ENCODE measurements at places on chromosomes 6 and 20. TPM values are rescaled to one million over a fixed set of nuclear protein-coding genes. Genes with fewer than 3 reads are reported as not detected.

The SLC35F1 gene
- polyA plus RNA-seq: 0.28 TPM

The PRDM13 gene
- polyA plus RNA-seq: not detected

The DACT2 gene
- 4.8 TPM for polyA plus RNA-seq

The OTOR gene
- not detected for polyA plus RNA-seq

The BCL2L1 gene
- polyA plus RNA-seq: 132 TPM

The OR2H2 gene
- not detected for polyA plus RNA-seq

The TSPO2 gene
- 0.88 TPM for polyA plus RNA-seq

The COL21A1 gene
- polyA plus RNA-seq: 1.6 TPM

The ATP6V1G2 gene
- polyA plus RNA-seq: 6.0 TPM

The PPP1R14C gene
- 6.5 TPM for polyA plus RNA-seq

GRCh38 chr6:133764008-133764753 lies 124.7 kb upstream of the TCF21 start:
- no peak for DNase-seq

DNA sequence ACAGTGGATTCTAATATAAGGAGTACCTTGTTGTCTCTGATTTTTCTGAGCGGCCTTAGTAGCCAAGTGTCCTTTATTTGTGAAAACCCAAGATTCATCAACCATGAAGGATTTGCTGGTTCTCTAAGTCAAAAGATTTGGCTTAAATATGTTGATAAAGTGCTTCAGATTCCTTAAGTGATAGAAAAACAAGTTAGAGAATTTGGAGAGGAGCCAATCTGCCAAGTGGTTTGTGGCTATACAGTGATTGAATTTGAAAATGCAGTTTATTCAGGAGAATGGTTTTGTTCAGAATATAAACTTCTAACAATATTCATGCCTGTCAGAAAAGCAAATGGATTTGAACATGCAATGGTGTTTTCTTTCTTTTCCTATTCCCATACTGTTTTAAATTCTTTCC lies 54.8 kb downstream of the CAP2 start:
- no peak for DNase-seq

- DNase-seq: peak; percentile 45
These were observed 3.9 kb downstream of the HEY2 start for GRCh38 chr6:125753218-125753936.

DNA sequence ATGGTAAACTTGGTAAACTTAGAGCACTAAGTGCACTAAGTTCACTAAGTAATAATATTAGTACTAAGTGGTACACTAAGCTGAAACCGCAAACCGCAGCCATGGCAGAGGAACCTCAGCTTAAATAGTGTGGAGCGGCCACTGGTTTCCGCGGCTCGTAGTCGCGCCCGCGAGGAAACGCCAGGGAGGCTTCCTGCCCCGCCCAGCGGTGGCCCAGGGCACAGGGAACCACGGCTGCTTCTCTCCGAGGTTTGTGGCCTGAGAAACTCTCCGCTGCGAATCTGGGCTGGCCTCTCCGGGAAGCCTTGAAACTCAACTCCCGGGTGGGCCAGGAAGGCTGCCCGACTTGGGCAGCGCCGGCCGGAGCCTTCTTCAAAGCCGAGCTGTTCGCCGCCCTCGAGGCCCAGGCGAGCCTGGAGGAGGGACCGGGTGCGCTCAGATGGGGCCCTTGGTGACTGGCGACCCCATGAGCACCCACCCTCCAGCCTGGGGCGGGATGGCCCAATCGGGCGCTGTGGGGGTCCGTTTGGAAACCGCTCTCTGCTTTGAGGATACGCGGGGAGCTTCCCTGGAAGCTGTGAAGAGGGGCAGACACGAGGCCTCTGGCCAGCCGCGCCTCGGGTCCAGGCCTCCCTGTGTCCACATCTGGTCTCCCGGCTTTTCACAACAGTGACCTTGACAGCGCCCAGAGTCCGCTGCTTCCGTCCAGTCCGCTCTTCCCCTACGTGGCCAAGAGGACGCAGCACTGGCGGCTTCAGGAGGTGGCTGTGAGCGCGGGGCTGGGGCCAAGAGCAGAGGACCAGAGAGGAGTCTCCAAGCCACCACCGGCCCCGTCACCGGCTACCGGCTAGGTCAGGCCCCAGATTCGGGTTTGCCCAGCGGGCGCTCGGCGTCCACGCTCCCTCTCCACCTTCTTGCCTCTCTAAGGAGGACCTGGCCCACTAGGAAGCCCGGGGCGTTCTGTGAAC lies 25.4 kb upstream of the HLA-E start:
- peak; percentile 50 for DNase-seq

GRCh38 chr6:132736239-132736638 lies 21.5 kb downstream of the VNN2 start:
- no peak for DNase-seq

GRCh38 chr6:11978169-11978987 lies 33.7 kb upstream of the HIVEP1 start:
- peak; percentile 31 for DNase-seq

- no peak for DNase-seq
These were observed 20.9 kb downstream of the FAM8A1 start for GRCh38 chr6:17621003-17621402.

DNA sequence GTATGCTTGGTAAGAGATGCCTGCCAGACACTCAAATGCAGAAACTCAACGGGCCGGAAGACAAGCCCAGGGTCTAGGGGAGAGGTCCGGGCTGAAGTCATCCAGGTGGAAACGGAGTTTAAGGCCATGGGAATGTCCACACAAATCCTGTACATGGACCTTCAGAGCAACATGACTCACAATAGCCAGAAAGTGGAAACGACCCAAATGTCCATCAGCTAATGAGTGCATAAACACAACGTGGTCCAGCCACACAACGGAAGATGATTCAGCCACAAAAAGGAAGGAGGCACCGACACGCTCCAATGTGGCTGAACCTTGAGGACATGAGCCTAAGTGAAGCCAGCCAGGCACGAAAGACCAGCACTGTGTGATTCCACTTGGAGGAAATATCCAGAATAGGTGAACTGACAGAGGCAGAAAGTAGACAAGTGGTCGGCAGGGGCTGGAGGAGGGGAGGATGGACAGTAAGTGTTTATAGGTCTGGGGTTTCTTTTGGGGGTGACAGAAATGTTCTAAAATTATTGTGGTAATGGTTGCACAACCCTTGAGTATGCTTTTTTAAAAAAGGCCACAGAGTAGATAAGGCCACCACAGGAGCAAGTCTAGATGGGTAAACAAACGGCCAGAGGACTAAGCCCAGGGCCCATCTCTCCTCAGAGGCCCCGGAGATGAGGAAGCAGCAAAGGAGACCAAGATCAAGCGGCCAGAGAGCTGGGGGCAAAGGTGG lies 105.6 kb downstream of the PREX1 start:
- DNase-seq: no peak

DNA sequence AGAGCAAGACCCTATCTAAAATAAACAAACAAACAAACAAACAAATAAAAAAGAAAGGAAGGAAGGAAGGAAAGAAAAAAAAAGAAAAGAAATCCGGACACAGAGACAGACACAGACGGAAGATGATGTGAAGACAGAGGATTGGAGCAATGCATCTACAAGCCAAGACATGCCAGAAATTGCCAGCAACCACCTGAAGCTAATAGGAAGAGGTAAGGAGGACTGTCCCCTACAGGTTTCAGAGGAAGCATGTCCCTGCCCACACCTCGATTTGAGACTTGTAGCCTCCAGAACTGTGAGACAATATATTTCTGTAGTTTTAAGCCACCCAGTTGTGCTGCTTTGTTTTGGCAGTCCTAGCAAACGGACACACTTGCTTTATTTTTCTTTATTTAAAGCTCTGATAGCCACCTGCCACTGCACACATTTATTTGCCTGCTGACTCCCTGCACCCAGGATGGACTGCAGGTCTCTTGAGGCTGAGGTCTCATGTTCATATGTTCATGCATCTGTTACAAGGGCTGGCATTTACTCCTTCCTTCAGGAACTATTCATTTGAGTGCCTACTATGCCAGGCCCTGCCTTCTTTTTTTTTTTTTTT lies 20.7 kb upstream of the ZMYND8 start:
- no peak for DNase-seq

DNA sequence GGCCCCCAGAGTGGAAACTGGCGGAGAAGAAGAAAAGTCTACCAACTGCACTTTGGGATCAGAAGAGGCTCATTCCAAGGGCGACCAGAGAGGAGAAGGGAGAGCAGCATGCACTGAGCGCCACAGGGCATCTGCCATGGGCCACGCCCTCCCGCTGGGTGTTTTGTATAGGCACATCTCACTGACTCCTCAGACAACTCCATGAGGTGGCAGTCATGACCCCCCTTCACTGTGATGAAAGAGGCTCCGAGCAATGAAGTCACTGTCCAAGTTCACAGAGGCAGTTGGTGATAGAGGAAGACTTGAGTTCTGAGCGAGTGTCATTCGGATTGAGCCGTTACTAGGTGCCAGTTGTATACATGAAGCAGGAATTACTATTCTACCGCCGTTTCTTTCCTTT lies 15.4 kb downstream of the BPIFB1 start:
- no peak for DNase-seq
